GM23248 (cell line): ENCODE measurements at places on chromosomes 2 and 18.

DNA sequence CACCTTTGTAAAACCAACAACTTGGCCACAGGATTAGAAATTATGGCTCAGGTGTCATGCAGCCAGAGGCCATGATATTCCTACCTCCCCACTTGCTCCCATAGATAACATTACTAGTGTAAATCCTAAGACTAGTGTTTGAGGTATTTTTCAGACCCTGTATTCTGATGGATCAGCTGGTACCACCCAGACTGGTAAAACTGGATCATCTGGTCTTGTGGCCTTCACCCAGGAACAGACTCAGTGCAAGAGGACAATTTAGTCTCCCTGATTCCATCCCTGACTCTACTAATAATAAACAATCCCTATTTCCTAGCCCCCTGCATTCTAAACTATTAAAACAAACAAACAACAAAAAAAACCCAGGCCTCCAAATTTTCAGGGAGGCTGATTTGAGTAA, 121.0 kb downstream of the ALPK2 start:
- no peak for DNase-seq

- peak; percentile 97 for DNase-seq
These were observed 53.4 kb downstream of the ADI1 start for GRCh38 chr2:3465844-3466481.

DNA sequence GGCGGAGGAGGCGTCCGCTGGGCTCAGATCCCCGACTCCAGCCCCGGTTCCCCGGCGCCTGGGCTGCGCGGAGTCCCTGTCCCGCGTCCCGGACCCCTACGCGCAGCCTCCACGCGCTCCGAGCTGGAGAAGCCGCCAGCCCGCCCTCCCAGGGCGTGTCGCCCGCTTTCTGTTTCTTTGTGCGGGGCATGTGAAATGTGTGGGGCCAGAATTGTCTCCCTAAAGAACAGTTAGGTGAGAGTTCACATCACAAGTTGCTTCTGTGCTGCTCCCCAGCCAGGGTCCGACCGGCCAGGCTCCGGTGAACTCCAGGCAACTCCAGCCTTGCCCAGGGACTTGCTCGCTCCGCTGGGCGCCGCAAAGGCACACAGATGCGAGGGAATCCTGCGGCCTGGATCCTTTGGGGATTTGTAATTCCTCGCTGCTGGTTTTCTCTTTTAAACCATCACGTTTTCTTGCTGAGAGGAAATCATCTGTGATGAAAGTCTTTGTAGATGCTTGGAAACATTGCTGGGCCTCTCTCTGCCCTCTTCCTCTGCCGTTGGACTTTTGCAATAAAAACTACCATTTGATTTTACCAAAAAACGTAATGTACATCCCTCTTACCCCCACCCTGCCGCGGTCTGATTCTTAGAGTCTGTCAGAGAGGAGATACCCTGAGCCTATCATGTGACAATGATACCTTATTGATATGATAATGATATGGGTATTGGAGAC, 631 bp downstream of the GYPC start:
- DNase-seq: peak; percentile 70

DNA sequence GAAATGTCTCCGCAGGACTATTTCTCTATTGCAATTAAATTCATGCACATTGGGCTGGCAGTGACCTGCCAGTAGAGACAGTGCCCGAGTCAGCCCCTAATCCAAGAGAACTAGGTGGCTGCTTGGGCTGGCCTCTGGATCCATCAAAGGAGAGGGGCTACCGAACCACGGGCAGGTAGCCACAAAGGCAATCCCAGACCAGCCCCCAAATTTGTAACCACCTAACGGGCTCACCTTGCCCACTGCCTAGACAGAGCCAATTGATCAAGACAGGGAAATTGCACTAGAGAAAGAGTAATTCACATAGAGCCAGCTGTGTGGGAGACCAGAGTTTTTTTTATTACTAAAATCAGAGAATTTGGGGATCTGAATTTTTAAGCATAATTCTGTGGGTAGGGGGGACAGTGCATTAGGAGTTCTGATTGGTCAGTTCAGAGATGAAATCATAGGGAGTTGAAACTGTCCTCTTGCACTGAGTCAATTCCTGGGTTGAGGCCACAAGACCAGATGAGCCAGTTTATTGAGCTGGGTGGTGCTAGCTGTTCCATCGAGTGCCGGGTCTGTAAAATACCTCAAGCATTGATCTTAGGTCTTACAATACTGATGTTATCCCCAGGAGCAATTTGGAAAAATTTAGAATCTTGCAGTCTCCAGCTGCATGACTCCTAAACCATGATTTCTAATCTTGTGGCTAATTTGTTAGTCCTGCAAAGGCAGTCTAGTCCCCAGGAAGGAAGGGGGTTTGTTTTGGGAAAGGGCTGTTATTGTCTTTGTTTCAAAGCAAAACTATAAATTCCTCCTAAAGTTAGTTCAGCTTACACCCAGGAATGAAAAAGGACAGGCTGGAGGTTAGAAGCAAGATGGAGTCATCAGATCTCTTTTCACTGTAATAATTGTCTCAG, 260.4 kb upstream of the SP5 start:
- DNase-seq: no peak

- no peak for DNase-seq
These were observed 83.9 kb downstream of the INHBB start for GRCh38 chr2:120429586-120430500.

GRCh38 chr18:13894531-13894930, 20.8 kb downstream of the MC2R start:
- no peak for DNase-seq

GRCh38 chr2:160411167-160411566, 82.4 kb downstream of the RBMS1 start:
- peak; percentile 87 for DNase-seq

DNA sequence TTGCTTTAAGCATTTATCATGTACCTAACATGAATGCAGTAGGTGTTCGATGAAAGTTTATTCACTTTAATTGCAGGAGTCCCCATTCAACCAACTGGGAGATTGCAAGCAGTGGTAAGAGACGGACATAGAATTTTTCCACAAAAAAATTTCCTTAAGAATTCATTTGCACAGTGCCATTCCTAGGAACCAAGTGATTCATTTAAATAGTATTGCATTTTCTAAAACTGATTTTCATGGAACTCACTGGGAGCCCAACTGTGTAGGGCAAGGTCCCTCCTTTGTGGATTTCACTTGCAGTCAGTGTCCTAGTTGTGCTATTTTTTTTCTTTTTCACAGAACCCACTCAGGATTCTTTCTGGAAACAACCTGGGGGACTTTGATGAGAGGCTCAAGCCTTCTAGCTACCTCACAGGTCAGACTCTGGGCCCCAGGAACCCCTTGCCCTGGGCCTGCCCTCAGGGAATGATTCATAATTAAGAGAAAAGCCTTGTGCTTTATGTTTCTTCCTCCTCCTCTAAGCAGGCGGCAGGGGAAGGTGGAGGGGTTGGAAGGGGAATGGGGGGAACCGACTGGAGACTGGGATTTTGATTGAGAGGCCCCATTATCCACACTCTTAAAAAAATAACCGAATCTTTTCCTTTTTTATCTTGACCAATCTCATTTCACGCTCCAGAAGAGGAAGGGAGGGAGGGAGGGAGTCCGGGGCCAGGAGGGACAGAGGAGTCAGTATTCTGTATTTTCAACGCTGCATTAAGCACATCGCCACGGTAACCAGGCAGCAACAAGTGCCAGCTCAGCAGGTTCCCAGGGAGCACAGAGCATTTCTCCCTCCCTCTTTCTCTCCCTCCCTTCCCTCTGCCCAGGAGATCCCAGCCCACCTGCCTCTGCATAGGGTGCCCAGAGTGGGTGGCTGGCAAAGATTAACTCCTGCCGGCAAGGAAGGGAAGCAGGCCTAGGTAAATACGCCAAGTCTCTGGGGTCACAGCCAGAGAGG, 51.8 kb downstream of the PSD4 start:
- DNase-seq: peak; percentile 49

DNA sequence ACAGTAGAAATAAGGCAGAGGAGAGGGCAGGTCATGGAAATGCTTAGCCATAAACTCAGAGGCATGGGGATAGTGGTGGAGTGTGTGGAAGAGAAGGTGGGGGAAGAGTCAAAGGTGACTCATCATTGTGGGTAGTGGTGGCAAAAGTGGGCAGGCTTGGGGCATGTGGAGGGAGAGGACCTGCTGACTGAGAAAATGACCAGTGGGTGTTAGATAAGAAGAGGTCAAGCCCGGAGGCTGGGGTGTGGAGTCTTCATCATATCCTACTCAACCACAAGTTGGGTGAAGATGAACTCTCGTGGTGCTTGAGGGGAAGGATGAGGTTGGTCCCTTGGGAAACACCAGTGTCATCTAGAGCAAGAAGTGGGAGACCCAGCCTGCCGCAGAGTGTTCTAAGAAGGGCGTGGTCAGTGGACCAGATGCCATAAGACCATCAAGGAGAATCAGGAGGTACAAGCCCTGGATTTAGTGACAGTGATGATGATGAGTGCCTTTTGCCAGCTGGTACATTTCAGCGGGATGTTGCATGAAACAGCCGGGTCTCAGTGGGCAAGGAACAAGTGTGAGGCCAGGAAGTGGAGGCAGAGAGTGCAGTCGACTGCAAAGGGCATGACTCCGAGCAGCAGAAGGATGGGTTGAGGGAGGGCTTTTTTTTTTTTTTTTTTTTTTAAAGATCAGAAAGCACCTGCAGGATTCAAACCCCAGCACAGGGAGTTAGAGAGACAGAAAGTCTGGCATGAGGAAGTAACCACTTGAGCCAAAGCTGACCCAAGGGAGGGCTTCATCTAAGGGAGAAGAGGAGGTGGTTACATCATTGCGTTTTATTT, 122.6 kb upstream of the SPRED2 start:
- DNase-seq: peak; percentile 62

DNA sequence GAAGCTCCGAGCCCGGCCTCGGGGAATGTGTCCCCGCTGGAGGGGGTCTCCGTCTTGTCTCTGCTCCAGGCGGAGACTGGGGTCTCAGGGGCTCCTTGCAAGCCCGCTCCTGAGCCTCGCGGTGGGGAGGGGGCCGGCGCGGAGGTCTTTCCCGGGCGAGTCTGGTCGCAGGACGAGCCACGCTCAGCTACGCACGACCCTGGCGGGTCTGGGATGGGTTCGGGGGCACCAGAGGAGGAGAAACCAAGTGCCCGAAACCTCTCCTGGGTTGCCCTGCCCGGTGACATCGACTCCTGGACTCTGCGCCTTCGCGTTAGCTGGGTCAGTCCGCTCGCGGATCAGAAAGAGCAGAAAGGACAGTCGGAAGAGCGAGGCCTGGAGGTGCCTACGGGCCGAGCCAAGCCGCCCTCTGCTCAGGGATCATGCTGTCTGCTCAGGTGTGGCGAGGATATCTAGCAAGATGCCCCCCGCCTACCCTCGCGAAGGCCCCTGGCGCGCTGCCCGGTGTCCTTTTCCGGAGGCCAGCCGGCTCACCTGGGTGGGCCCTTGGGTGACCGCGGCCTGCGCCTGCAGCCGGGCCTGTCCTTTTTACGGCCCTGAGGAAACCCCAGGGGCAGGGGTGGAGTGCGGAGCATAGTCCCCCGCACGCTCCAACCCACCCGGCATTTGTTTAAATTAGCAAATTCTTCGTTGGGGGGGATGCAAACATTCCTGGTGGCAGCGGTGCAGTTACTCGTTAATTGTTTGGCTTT, 58.7 kb downstream of the SNORC start:
- no peak for DNase-seq

DNA sequence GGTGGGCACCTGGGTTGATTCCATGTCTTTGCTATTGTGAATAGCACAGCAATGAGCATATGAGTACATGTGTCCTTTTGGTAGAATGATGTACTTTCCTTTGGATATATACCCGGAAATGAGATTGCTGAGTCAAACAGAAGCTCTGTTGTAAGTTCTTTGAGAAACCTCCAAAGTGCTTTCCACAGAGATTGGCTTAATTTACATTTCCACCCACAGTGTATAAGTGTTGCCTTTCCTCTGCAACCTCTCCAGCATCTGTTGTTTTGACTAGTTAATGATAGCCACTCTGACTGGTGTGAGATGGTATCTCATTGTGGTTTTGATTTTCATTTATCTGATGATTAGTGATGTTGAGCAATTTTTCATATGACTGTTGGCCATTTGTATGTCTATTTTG, 194.8 kb downstream of the ZNF804A start:
- DNase-seq: no peak

DNA sequence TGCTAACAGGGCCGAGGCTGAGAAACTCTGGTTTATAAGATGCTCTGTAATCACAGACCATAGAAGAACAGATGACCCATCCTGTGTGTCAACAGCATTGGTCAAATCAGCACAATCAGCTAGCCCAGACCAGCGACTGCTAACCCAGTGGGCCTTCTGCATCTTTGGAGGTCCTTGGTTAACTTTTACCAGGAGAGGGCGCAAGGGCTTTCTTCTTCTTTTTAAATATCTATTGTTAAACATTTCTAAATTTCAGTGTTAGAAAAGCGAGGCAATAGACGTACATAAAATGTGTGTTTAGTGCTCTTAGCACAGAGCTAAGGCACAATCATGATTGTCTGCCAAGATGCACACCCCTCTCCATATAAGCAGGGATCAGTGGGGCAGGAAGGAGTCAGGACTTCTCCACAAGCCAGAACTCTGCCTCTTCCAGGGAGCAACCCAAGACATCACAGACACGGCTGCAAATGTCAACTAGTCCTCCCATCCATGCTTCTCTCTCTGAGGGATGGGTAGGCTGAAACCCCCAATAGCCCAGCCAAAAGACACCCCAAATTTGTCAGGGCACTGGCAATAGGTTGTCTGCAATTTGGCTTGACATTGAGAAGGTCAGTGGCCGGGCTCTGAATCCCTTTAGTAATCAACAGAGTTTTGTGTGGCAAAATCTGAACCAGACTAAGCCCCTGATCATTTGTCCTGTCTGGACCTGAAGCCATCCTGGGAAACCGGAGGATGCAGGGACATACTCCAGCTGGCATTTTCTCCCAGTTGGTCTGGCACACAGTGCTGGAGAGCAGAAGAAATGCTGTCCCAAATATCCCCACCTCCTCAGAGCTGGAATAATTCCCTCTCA, 188.2 kb downstream of the BCL2 start:
- peak; percentile 76 for DNase-seq

- DNase-seq: no peak
These were observed 80.0 kb downstream of the CHN1 start for GRCh38 chr2:174925046-174925784.

- no peak for DNase-seq
These were observed 89.8 kb downstream of the SH3RF3 start for GRCh38 chr2:109218792-109219126.

DNA sequence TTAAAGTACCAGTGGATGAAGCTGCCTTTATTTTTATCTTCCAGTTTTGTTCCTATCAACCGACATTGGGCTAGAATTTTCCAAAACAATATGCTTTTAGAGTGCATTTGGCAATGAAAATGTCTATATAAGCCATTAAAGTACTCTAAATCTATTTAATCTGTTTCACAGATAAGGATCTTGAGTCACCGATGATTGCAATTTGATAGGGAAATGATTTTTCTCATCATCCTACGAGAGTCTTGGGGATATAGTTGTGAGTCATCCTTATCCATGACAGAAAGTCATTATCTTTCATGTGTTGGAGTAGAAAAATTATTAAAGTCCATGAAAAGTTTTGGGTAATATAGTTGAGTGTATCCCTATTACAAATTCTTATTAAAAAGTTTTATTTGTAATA, 26.1 kb downstream of the SLC39A10 start:
- DNase-seq: no peak

- DNase-seq: no peak
These were observed 91.1 kb downstream of the RBMS1 start for GRCh38 chr2:160402501-160402900.

GRCh38 chr18:42514512-42514911, 559.5 kb downstream of the PIK3C3 start:
- DNase-seq: peak; percentile 59
